GM23338 (cell line): ENCODE measurements at places on chromosomes 6 and 20.
A peak's percentile ranks its signal among the peaks of the same experiment; 100 is the strongest.

DNA sequence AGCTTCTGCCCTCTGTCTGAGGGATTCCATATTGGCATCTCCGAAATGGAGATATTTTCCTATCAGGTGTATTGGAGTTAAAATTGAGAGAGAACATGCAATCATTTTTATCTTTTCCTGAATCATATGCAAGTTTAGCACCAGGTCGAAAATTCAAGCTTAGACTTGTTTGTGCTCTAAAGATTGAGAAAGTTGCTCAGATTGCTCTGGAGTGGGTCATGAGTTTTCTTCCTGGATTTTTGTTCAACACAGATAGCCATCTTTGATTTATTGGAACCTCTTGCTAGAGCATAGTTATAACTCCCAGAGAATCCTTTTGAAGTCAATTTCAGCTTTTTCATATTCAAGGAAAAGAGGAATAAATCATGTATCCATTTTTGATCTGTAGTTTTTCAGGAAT, 373.5 kb upstream of the FLRT3 start:
- no peak for DNase-seq

- no peak for DNase-seq
Observed at GRCh38 chr6:127182501-127182900, 64.0 kb downstream of the RSPO3 start.

DNA sequence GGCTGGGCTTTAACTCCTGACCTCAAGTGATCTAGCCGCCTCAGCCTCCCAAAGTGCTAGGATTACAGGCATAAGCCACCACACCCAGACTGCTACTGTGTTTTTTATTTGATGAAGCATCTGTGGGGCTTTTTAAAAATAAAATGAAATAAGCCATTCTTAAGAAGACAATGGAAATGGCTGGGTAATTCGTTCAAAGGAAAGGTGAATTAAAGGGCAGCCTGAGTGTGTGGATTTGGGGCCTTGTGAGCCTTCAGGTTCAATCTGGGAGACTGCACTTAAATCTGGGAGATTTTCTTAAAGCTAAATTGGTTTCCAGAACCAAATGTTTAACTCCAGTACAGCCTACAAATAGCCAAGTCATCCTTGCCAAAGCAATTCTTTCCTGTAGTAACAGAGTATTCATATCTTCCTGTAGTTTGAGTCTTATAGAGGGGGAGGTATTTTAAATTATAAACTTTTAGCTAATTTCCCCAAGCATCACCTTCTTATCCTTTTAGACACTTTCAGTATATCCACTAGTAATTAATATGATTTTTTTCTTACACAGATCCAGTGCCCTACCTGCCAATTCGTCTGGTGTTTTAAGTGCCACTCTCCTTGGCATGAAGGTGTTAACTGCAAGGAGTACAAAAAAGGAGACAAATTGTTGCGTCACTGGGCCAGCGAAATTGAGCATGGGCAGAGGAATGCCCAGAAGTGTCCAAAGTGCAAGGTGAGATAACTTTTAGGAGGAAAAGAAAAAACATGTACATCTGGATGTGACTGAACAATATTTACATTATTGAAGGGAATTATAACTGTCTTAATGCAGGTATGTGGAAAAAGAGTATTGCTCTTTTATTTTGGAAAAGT, 95.4 kb downstream of the RNF217 start:
- DNase-seq: no peak

GRCh38 chr6:161636882-161637430, 363.1 kb upstream of the AGPAT4 start:
- no peak for DNase-seq

DNA sequence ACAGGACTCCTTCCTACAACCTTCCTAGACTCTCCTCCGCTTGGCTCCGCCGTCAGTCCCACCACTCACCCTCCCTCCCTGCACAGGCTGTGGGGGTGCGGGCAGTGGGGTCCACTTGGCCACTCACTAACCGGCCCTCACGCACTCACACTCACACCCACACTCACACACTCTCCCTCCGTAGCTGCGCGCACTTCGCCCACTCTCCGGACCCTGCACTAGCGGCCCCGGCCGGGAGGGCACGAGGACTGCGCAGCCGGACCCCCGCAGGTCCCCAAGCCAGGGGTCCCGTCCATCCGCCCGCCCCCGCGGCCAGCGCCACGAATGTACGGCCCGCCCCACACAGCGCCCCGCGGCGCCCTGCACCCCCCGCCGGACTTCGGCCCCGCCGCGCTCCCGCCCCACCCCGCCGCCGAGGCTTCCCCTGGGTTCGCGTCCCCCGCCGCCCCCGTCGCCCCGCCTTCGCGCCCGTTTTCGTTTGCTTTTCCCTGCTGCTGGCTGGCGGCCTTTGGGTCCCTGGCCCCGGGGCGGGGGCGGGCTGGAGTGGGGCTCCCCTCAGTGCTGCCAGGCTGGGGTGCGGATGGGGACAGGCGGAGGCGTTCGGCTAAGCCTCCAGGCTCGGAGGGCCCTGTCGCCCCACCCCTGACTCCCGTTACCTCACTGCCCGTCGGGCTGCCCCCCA, 23.0 kb upstream of the SLC22A7 start:
- peak; percentile 38 for DNase-seq

DNA sequence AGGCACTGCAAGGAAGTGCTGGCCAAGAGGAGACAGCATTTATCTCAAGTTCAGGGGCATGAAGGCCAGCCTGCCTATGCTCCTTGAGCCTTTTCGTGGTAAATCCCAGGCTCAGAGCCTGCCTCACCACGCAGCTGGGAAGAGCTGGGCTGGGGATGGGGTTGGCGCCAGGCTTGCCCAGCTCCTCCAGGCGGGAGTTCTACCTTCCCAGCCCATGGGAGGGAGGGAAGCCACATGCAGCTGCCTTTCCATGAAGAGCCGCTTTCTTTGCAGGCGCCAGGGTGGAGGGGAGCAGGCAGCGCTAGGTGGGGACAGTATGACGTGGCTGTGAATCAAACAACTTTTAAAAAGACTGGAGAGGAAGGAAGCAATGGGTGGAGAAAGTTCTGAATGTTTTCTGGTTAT, 19.5 kb upstream of the SIRT5 start:
- DNase-seq: peak; percentile 79

GRCh38 chr6:64186592-64186991, 551.0 kb downstream of the PHF3 start:
- DNase-seq: no peak

GRCh38 chr6:25714765-25715164, 39.8 kb upstream of the SLC17A4 start:
- no peak for DNase-seq

DNA sequence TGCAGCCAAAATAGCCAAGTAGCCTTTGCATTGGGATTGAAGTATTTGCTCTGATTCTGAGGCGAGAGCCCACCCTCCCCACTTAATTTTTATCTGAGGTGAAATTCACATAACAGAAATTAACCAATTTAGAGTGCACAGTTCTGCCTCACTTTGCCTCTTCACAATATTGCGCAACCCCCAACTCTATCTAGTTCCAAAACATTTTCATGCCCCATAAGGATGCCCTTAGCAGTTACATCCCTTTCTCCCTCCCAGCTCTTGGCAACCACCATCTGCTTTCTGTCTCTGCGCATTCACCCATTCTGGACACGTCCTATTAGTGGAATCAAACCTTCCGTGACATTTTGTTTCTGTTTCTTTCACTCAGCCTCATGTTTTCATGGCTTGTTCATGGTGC, 9.0 kb downstream of the MAS1L start:
- no peak for DNase-seq

DNA sequence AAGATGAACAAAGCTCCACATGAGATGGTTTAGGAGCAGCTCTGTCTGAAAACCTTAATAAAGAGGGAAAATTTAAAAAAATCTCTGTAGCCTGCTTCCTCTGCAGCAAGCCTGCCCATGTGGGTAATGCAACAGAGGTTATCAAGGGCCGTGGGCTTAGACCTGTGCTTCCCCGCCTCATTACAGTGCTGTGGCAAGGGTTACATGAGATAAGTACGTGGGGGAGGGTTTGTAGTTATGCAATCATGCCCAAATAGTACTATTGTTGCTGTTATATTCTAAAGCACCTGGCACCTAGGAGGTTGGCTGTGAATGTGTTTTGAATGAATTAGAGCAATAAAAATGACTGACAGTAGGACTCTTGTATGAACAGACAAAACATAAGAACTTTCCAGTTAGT, 68.3 kb downstream of the PKHD1 start:
- no peak for DNase-seq

GRCh38 chr6:138443979-138444378, 40.0 kb downstream of the HEBP2 start:
- no peak for DNase-seq

DNA sequence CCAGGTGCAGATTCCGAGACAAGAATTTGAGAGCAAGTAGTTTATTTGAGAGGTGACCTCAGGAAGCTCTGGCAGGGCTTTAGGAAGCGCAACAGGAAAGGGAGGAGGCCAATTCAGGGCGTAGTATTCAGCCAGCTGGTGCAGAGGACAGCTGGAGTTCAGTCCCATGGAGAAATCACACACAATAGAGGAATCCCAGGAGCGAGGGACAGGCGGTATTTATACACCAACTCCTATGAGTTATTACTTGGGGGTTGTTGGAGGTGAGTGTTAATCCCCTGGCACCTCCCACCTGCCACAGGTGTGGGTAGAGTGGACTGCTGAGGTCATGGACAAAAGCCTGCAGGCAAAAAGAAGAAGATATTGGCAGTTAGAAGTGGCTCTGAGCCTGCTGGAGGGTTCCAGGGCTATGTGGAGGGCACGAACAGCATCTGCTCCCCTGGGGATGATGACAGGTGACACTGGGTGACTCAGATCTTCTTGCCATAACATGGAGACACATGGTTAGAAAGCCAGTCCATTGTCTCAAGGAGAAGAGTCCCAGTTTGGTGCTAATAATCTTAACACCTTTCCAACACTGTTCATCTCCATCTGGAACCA, 13.9 kb upstream of the SULF2 start:
- no peak for DNase-seq

DNA sequence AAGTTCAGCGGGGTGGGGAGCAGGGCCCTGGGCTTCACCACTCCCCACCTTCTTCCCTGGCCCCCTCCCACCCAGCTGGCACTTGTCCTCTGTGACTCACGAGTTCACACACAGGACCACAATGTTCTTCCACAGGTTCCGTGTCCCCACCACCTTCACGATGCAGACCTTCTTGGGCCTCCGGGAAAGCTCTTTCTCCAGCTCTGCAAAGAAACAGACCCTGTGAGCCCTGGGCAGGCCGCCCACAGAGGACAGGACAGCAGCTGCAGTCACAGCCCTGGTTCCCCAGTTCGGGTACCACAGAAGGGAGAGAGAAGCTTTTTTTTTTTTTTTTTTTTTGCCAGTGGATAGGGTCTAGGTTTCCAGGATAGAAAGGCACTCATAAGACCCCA, 30.9 kb downstream of the PSMG4 start:
- no peak for DNase-seq

DNA sequence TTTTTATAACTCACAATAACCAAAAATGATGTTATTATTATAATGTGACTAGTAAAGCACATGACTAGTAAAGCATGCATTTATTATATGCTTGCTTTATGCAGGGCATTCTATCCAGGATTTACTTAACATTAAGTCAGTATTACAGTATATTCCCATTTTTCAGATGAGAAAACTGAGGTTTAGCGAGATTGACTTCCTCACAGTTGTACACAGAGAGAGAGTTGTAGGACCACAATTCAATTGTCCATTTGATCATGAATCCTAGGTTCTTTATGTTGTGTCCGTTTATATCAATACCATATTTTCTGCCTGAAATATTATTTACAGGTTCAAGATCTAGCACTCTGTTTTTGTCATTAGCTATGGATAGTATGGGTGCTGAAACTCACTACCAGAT, 301.5 kb downstream of the PRL start:
- DNase-seq: no peak

DNA sequence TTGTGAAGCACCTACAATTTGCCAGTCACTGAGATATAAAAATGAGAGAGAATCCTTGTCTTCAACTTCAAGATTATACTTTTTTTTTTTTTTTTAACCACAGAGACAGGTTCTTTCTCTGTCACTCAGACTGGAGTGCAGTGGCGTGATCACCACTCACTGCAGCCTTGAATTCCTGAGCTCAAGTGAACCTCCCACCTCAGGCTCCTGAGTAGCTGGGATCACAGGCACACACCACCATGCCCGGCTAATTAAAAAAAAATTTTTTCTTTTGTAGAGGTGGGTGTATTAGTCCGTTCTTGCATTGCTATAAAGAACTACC, 51.6 kb upstream of the PMEPA1 start:
- no peak for DNase-seq

DNA sequence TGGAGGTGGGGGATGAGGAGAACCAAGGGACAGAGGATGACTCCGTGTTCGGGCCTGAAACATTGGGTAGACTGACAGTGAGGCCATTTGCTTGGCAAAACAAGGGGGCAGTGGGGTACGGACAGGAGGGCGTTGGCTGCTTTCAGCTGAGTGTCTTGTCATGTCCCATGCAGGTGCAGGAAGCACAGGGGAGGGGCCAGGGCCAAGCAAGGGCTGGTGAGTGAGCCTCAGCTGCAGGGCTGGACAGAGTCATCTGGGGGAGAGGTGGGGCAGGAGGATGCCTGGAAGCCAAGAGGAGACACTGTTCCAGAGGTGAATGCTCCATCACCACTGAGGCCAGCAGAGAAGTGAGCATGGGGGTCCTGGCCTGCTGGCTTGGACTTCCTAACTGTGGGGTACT, 78.4 kb downstream of the ERMARD start:
- DNase-seq: no peak

GRCh38 chr6:88120635-88121034, 45.5 kb downstream of the CNR1 start:
- DNase-seq: no peak

DNA sequence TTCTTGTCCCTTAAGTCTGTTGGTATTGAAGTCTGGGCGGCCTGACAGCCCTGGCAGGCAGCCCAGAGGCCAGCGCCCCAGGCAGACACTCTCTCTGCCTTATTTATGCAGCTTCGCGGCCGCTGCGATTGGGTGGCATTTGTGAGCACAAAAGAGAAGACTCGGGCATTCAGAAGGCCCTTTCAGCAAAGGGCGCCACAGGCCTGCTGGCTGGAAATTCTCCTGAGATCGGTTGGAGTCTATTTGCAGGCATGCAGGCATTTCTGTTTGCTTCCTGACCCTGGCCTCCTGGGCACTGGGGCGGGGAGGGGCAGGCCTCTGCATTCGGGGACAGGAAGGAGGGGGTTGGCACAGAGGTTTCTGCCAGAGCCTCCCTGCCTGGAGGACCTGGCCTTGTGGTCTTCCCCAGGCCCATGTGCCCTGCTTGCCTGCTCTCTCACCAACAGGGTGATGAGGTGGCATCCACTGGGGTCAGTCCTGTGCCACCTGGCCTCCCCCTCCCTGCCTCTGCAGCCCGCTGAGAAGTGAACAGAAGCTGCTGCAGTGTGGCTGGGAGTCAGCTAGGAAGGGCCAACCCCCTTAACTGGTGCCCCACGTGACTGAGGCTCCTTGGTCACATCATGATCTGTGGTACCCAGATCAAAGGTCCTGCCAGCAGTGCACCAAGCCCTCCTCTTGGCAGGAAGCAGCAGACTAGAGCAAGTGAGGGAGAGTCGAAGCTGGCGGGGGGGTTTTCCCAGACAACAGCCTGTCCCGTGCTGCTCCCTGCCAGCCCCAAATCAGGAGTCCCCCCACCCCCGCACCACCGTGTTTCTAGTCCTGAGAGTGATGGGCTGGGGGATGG, 16.6 kb upstream of the CCDC167 start:
- DNase-seq: peak; percentile 53
